ENCODE measurements at places on chromosomes 3 and 15.
A peak's percentile ranks its signal among the peaks of the same experiment; 100 is the strongest.

DNA sequence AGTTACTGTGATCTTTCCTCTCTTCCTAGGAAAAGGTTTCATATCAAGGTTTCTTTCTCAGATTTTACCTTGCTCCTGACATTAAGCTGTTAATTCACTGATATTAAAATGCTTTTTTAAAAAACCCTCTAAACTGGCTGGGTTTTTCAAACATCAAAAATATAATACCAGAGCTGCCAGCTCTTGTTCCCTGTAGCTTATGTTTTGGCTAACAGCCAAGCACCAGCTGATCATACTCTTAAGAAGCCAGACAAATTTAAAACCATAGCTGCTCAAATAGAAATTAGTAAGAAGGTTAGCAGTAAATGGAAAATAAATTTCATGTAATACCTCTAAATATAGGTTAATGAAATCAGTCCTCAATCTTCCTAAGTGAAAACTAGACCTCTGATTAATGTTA, 657.5 kb downstream of the GRM7 start:
- no peak for DNase-seq

DNA sequence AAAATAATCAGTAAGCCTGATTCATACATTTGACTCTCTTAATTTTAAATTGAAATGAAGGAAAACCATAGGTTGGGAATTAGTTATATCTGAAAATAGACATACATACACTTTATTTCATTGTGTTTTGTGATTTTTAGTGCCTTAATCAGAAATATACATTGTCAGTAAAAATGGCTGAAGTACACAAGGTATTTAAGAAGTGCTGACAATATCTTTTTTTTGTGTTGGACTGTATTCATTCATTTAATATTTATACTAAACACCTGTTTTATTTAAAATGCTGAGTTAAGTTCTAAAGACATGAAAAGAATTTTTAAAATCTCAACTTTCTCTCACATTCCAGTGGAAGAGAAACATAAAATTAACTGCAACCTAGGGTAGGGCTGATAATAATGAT, 413.3 kb downstream of the PLCL2 start:
- no peak for DNase-seq

GRCh38 chr3:170205302-170205701, 16.9 kb upstream of the PRKCI start:
- no peak for DNase-seq

DNA sequence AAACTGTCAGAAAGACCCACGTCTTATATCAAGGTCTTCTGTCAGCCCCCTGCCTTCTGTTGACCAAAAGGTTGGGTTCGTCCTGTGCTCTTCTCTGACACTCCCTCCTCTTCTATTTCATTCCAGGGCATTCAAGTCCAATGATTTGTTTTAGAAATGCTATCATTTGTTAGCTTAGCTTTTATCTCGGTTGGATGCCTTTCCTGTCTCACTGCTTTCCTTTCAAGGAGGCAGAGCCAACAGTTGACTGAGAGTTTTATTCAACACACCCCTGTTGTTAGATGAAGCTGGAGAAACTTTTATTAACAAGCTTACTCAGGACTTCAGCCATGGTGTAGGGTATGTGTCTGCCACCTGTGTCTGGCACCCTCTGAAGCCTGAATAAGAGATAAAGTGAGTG, 112.0 kb upstream of the SLC7A14 start:
- no peak for DNase-seq

GRCh38 chr15:67680641-67681040, 138.1 kb downstream of the MAP2K5 start:
- DNase-seq, result no peak

DNA sequence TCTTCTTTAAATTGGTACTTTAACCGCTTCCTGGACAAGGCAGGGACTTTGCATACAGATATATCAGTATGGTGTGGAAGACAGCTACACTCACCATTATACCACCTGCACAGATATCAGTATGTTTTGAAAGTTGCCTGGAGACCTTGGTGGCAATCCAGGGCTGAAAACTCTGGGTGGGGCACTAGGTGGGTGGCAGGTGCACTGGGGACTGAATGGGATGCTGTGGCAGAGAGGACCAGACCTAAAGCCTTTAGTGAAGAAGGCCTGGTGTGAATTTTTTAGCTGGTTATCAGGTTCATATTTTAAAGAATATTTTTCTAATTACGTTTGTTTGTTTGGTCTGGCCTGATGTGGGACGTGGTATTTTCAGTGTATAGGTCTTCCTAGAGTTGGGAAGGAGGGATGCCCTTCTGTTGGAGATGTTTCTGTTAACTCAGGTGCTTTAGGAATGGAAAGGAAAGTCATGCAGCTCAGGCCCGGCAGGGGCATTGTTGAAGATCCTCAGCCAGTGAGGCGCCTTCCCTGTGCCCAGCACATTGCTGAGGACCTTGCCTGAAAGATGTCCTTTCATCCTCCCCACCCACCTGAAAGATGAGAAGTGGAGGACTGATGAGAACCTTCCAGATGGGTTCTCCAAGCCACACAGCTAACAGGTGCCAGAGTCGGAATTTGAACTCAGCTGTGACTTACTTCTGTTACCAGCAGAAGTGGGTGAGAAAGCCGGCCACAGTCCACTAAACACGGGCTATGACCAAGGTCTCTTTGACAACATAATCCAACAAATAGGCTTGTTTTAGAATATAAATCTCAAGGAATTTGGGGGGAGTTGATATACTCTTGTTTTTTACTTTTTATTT, 77.3 kb downstream of the APBA2 start:
- DNase-seq, result no peak

DNA sequence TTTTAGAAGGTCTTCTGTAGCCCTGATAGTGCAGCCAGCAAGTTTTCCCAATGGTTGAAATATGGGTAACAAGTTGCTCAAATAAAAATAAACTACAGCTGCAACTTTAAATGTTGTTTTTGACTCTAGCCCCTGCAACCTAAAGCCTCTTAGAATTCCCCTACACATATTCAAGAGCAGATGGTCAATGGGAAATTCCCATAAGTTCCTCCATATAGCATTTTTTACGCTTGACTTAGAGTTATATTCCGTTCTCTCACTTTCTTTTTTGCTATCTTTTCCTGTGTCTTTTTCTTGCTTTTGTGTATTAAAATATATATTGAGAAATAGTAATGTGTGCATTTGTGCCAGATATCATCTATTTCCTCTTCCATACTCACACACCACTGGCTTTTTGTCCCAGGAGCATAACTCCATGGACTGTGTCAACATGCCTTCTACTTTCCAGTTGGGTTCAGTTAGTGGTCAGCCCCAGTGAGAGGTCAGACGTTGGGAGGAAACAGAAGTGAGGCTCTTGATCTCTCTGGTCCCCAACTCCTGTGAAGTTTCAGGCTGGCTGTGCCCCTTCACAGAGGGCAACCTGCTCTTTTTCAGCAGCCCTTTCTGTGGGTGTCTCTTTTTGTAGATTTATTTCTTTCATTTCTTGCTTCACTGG, 63.3 kb upstream of the TP63 start:
- DNase-seq, result no peak

DNA sequence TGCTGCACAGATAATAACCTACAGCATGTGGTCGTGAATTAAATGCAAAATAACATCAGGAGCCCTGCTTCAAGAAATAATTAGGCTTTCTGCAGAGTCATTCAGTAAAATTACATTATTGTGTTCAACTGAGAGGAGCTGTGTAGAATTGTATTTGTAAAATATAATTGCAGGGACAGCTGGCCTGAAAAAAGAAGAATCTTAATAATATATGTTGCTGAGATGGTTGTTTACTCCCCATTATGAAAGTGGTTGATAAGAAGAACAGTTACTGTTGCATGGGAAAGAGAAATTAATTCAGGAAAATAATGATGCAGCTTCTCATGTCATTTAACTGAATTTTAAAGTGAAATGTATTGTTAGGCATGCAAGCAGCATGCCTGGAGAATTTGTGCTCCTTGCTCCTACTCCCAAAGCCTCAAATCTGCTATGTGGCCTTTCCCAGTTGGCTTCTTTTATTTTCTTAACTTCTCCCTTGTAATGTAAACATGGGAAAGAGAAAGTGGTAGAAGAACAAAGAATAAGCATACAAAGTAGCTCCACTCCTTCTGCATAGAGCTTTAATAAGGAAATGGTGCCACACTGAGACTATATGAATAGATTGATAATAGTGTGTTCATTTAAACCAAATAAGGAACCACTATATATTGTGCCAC, 100.1 kb downstream of the VGLL3 start:
- no peak for DNase-seq

DNA sequence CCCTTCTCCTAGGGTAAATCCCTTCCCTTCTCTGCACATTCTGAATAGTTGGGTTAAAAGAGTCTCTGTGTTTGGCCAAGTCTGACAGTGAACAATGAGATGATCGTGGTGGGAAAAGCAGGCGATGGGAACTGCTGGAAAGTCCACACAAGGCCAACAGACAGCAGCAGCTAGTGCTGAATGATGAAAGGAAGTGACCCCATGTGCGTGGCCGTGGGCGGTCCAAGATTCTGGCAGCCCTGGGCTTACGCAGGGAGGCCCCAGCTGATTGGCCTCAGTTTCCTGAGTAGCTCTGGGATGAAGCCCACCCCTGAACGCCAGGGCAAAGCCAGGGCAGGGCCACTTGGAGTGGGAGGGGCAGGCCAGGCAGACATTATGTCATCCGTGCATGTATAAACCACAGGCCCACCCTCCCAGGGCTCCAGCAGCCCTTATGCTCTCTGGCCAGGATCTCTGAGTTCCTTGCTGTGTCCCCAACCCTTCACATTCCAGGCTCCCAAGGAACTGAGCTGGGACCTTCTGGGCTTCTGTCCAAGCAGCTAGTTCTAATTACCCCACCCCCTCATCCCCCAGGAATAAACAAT, 57.8 kb downstream of the CDC25A start:
- no peak for DNase-seq

GRCh38 chr3:85979034-85979433, 1011.9 kb downstream of the VGLL3 start:
- no peak for DNase-seq

GRCh38 chr3:146640955-146641867, 36.1 kb upstream of the PLSCR5 start:
- peak; percentile 63 for DNase-seq

DNA sequence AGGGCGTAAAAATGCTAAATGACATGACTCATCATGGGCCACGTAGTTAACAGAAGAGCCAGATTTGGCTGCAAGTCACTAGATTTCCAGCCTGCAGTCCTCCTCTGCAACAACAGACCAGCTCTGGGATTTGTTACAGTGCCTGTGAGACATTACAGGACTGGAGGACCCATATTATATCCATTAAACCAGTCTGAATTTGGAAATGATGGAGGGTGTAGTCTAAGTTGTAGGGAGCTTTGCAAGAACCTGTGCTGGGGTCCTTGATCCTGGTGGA, 10.8 kb downstream of the ZNF774 start:
- no peak for DNase-seq

- no peak for DNase-seq
These were observed 24.7 kb downstream of the CPN2 start for GRCh38 chr3:194326192-194326967.

GRCh38 chr3:194184801-194185200, 48.9 kb downstream of the HES1 start:
- no peak for DNase-seq

DNA sequence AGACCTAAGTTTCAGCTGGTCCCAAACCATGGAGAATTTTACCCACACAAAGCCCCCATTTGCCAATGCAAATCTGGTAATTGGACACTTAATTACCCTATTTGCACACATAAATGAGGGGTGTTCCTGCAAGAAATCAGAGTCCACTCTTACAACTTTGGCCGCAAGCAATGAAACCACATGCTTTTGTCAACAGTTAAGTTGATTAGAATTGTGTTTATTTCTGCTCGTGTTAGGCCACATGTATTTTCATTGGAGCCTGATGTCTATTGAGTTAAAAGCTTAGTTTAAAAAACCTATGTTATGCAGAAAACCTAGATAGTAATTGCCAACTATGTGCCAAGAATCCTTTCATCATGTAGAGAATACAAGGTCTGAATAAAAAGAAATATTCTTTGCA, 153.8 kb upstream of the CMC1 start:
- DNase-seq, result no peak

GRCh38 chr3:71308836-71309235, 274.7 kb downstream of the FOXP1 start:
- no peak for DNase-seq

GRCh38 chr15:81333363-81333762, 9.4 kb upstream of the STARD5 start:
- DNase-seq, result no peak

DNA sequence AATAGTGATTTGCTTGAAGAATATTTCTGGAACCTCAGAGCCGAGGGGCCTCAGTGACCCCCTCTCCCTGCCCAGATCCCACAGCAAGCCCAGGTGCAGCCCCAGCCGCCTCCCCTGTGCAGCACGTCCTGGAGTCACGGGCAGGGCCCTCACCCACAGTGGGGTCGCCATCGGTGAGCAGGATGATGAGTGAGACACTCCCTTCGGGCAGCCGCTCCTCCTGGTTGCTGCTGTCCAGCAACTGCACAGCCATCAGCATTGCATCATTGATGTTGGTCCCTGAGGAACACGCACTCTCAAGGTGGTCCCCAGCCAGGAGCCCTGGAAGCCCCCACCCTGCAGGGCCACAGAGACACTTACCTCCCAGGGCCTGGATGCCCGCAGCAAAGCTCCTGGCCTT, 6.4 kb downstream of the ITIH4 start:
- no peak for DNase-seq
